ENCODE measurements at places on chromosomes 1 and 21.
A peak's percentile ranks its signal among the peaks of the same experiment; 100 is the strongest.

DNA sequence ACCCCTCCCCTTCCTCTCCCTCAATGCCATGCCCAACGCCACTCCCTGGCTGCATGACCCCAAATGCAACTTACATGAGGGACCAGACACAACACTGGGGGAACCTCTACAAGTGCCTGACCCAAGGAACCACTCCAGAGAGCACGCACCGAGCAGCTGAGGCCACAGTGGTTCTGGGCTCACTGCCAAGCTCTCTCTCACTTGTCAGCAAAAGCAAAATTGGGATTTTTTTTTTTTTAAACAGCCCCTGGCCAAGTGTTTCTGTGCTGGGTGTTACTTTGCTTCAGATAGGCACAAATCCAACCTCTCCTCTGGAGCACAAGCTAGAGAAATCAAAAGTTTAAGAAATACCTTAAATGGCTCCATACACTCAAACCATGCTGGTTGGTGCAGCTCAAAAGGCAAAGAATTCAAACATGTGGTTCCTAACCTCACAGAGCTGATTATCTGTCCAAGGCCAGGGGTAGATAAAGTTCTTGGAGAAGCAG is 363.0 kb downstream of the SETD4 start:
- no peak for DNase-seq

DNA sequence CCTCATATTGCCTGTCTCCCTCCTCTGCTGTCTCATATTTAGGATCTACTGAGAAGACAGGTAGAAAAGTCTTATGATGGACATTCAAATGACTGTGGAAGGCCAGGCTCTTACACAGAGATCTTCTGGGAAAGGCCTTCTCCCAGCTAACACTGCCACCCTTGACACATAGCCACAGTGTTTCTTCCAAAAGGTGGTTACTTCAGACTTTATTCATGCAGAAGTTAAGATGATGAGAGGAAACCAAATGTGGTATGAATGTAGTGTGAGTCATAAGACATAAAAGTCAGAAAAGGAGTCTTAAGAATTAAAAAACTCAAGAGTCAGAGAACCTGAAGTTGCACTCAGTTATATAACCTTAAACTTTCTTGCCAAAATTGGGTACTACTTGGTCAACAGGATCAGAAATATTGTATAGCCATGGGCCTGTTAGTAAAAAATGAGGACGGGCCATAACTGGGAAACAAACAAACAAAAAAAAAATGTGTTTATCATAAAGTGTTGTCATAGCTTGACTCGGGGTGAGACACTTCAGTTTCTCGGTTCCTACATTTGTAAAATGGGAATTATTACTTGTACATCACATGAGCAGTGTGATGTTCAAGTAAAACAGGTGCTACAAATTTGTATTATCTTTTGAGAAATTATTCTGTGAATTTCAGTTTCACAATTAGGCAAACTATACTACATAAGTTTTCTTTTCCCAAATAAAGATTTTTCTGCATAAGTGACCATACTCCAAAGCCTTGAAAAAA is 1.2 kb upstream of the DENND1B start:
- peak; percentile 42 for DNase-seq

DNA sequence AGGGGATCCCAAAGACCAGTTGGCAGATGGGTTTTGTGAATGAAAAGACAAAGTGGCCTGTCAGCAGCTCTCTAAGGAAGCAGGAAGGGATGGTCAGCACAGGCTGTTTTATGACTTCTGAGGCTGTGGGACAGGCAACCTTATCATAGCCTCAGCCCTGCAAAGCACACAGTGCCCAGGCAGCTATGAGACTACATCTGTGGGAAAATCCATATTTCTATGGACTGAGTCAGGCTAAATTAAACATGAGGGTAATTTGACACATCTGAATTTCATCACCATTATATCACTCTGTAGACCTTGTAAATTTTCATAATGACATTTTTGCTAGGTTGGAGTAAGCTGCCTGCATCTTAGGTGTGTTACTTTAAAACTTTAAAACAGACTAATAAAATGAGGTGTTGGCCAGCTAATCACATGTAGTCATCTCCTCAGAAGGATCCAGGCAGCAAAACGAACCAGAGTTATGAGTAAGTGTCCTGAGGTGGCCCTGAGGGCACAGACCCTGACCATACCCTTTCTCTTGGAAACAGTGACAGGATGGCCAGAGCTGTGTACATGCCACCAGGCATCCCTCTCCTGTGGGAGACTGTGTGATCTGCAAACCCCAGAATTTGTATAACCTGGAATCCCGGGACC is 14.6 kb downstream of the NGF start:
- DNase-seq = no peak

DNA sequence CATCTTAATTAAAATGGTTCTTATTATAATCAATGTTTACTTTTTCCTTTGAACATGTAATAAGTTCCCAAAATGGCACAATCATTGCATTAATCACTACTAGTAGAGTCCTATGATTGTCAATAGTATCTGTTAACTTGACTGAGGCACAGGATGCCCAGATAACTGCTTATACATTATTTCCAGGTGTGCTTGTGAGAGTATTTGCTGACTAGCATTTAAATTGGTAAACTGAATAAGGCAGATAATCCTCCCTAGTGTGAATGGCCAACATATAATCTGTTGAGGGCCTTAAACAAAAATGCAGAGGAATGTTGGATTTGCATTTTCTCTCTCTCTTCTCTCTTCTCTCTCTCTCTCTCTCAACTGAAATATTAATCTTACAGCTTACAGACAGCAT is 999.3 kb upstream of the TMPRSS15 start:
- DNase-seq = no peak

- DNase-seq = no peak
Measured at GRCh38 chr1:14964711-14965055, 188.9 kb upstream of the TMEM51 start.

DNA sequence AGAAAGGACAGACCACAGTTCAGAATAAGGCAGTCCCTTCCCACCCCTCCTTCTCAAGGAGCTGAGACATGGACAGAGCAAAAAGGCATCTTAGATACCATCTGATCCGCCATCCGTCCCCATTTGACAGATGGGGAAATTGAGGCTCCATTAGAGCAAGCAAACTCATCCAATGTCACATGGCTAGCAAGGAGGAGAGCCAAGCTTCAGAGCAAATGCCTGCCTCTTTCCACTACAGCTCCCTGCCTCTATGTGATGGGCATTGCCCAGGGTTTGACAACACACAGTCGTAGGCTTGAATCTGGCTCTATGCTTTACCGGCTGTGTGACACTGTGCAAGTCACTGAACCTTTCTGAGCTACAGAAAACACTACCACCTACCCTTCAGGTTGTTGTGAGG is 3.9 kb downstream of the SLC30A2 start:
- no peak for DNase-seq

GRCh38 chr1:26281091-26281958 is 1.4 kb downstream of the SH3BGRL3 start:
- no peak for DNase-seq

Measured in CD4-positive, alpha-beta memory T cell (primary cell).